Endothelial cell of umbilical vein (primary cell): ENCODE measurements at places on chromosomes 11 and 22.

DNA sequence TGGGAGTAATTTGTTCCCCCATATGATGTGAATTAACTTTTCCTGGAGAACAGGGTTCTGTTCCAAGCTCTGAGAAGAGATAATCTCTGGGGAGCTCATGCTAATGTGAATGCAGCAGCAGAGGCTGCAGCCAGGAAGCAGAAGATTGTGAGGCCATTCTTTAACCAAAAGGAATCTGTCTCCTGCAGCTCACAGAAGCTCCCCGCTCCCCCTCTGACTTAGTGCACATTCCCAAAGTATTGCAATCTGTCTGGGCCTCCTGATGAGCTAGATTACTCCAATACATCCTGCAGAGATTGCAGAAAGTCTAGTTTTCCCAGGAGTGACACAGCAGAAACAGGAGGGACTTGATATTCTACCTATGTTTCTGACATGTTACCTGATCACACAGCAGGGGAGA, 420.6 kb upstream of the FAT3 start:
- DNase-seq: no peak

GRCh38 chr11:107473792-107474191, 16.2 kb upstream of the CWF19L2 start:
- no peak for DNase-seq

- DNase-seq: peak; percentile 52
Observed at GRCh38 chr11:11028017-11028692, 170.3 kb upstream of the ZBED5 start.

DNA sequence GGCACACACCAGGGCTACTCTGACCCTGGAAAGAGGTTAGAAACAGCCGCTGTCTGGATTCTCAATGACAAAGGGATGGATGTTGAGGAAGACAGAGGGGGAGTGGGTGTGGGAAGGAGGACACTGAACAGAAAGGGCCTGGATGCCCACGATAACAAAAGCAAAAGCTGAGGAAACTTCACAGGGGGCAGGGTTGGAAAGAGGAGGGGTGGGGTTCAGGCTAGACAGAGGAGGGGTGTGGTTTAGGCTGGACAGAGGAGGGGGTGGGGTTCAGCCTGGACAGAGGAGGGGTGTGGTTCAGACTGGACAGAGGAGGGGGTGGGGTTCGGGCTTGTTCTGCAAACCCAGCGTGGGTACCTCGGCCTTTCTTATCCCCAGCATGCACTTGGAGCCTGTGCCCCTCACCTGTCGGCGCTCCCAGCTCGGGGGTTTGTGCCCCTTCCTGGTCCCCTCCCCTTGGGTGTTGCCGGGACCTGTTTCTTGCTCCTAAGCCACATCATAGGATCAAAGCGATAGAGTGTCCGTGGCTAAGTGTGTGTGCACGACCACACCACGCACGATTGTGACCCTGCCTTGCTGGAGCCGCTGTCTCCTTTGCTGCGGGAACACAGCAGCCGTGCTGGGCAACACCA, 75.6 kb downstream of the BRD1 start:
- DNase-seq: no peak

- DNase-seq: peak; percentile 95
Observed at GRCh38 chr11:86596861-86597586, 75.4 kb downstream of the ME3 start.

GRCh38 chr11:125369808-125370207, 126.3 kb downstream of the FEZ1 start:
- no peak for DNase-seq

DNA sequence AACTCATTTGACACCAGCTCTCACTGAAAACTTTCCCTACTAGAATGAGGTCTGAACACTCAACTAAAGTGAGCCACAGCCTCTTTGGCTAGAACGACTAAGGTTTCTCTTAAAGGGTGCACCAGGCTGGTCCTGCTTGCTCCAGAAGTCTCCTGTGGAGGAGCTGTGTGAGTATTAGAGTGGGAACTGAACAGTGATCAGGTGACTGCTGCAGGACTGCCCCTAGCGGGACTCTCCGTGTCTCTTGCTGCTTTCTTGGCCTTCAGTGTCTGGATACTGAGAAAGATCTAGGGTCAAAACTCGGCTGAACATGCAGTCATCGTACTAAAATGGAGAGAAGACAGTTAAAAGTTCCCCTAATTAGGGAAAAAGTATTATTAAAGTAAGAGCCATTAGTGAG, 34.6 kb downstream of the FAM118A start:
- DNase-seq: no peak

DNA sequence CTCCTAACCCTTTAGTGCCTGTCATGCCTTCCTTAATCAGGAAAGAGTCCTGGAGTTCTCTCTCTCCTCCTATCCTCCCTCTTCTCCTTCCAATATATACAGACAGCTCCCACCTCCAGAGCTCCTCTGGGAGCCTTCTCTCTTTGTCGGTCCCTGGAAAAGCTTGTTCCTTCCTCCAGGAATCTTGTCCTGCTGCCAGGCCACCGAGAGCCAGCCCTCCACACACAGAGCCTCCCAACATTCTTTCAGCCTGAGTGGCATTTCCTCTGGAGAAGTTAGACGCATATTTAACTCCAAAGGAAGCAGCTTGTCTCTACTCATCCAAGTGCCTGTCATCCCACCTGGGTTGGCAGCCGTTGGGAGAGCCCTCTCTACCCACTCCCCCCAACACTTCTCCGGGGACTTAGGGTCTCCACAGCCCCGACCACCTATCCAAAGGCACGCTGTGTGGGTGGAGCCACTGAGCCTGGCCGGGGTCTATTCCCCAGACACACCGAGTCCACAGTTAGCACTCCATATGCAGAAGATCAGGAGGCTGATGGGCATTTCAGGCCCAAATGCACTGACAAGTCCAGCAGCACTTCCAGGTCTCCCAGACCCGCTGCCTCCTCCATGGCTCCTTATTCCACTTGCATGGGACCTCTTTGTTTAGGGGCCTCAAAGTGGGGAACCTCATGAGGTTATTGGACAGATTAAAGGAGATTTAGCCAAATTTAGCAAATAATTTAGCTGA, 31.1 kb downstream of the DKK3 start:
- DNase-seq: peak; percentile 95

GRCh38 chr11:63273685-63274084, 30.3 kb upstream of the SLC22A25 start:
- DNase-seq: no peak

GRCh38 chr22:11307998-11308397, 4220.0 kb upstream of the OR11H1 start:
- DNase-seq: no peak

- no peak for DNase-seq
Observed at GRCh38 chr11:31725176-31725575, 85.9 kb downstream of the PAX6 start.

DNA sequence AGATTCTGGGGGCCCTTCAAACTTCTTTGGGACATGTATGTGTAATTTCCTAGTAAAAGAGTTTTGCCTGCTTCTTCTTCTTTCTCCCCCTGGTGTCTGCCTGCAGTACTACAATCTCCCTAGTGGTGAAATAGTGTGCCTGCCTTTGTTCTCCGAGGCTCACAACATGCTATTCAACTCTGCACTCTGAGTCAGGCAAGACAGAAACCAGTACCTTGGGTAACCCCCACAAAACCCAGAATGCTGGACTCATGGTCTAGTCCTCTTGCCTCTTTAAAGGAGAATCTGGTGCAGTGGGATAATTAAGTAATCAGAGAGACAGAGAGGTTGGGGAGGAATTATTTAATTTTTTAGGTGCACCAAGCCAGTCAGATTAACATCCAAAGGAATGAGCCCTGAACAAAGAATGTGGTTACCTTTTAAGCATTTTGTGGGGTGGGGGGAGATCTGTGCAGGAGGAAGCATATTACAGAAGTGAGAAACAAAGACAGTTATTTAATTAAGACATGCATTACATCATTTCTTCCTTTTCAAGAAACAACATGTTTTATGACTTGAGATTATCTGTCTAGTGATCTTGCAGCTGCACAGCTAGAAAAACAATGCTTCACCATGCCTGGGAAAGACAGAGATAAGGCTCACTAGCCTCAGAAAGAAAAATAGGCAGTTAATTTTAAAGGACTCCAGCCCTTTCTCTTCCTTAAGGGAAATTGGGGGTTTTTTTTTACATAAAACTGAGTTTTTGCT, 11.0 kb upstream of the MS4A6A start:
- peak; percentile 98 for DNase-seq

DNA sequence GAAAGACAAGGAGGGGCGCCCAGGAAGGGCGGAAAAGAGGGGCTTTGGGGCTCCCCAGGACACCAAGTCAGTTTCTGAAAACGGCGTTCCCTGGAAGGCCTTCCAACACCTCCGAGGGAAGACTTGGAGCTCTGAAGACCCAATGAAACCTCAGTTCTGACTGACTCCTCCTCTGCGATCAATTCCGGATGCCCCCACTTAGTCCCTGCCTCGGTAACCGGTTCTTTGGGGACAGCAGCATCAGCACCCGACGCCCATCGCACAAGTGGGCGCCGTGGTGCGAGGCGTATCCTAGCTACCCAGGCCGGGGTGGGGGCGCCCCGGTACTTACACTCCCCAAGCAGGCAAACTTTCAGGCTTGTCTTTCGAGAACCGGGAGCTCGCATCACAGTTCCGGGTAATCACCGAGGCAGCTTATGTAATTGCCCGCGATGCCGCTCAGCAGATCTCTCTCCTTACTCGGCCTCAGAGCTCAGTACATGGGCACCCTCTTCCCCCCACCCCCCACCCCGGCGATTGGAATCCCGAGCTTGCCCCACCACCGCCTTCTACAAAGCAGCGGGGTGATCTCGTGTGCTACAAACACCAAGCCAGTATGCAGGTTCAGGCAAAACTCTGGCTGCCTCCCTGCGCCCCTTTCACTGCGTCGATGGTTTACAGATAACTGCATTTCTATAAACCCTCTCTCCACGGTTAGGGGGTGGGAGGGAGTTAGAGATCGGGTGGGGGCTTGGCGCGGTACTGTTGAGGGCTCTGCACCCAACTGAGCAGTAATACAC, 2.0 kb downstream of the TENM4 start:
- no peak for DNase-seq

DNA sequence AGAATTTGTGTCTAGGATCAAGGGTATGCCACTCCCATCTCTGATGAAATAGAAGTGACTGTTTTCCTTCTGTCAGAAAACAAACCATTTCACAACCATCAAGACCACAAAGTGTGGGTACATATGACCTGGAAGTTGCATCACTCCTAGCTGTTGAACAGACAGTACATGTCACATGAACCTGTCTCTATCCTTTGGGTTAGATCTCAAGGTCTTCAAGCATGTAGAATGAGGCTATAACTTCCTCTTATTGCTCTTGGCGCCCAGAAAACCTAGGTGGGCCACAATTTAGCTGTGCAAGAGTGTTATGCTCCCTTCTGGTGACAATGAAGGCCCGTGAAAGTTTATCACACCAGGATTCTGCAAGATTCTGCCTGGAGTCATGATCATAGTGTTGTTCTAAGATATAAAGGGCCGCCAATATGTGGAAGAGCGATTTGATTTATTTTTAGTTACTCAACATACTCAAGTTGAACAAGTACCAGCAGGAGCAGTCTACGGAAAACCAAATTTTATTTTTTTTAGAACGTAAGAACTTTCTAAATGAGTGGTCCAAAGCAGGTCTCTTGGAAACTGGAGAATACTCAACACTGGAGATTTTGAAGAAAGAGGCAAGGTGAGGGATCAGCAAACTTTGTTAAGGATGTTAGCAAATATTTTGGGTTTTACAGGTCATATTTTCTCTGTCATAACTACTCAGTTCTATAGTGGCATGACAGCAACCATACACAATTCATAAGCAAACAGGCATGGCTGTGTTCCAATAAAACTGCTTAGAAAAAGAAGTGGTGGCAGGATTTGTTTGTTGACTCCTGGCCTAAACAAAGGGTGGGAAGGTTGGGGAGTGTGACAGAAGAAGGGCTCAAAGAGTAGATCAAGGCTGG, 101.8 kb downstream of the USP35 start:
- no peak for DNase-seq

DNA sequence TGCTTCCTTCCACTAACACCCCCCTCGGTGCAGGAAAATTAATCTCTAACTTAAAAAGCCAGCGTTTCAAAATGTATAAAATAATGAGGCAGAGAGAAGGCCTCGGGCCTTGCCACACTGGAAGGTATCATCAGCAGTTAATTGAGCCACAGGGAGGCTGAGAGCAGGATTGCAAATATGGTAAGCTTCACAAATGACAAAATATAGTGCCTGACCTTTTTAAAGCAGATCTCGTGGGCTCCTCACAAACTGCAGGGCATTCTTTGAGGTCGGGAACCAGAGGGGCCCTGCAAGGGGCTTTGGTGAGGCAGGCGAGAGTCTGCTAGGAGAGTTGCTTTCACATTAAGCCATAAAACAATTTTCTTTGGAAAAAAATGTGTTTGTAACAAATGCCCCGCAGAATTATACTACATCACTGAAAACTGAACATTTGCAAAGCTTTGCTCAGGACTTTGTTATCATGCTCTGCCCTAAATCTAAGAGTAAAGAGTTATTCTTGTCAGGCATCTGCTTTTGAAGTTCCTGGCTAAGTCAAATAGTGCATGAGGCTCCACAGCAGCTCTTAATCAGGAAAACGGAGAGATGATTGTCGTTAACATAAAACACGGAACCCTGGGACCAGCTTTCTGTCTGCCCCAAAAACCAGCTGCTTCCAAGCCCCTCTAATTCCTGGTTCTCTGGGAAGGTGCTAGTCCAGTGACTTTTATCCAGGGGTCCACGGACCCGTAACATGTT, 61.4 kb upstream of the SYT13 start:
- no peak for DNase-seq

DNA sequence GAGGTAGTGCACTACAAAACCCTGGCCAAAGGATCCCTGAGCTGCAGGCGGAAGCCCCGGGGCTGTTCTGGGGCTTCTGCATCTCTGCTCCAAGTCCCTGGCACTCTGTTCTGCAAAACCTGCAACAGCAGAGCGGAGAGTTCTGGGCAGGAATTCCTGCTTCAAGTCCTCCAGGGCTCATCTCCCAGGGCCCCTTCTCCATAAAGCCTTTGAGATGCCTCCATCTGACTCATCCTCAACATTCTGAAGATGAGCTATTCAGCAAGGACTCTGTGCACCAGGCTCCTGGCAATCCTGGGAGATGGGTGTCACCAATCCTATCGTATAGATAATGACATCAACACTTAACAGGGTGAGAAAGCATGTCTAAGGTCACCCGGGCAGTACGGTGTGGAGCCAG, 19.3 kb downstream of the SYN3 start:
- no peak for DNase-seq

DNA sequence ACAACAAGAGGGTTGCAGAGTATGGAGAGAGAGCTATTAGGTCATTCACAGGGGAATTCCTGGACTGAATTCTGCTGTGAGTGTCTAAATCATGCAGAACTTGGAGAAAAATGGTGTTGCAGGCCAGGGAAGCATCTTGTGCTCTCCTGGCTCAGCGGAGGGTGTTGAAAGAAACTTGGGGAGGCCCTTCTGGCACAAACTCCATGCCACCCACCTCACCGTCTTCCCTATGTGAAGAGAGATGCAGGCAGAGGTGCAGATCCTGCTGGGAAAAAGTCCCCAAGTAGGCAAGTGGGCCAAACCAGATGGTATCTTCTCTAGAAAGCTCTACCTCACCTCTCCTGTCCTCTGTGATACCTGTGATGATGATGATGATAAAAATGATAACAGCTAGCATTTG, 604.3 kb upstream of the API5 start:
- no peak for DNase-seq

GRCh38 chr11:35041070-35041554, 97.9 kb upstream of the CD44 start:
- DNase-seq: no peak

GRCh38 chr22:48944751-48945620, 882.7 kb downstream of the BRD1 start:
- DNase-seq: no peak
